GDM1 (cell line): ENCODE measurements at places on chromosomes 5 and 9.

- no peak for DNase-seq
Observed at GRCh38 chr9:92970467-92970923, 23.2 kb downstream of the FGD3 start.

DNA sequence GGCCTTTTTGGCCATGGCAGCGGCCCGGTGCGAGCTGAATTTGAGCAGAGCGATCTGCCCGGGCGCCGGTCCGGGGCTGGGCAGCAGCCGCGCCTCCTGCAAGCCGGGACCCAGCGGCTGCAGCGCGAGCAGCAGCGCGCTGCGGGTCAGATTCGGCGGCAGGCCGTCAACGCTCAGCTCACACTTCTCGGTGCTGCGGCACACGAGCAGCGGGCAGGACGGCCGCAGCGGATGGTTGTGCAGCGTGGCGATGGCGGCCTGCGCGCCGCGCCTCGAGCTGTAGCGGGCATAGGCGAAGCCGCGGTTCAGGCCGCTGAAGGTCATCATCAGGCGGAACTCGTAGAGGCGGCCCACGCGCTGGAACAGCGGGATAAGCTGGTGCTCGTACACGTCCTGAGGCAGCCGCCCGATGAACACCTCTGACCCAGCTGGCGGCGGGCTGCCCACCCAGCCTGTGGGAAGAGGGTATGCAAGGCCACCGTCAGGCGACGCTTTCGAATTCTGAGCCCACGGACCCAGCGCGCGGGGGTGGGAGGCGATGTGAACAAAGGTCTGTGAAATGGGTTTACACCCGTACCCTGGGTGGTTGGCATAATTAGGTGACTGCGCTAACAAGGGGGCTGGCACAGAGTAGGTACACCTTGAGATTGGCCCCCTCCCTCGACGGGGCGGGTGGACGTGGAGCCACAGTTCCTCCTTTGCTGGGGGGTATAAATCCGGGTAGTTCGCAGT lies 755 bp downstream of the DND1 start:
- no peak for DNase-seq

DNA sequence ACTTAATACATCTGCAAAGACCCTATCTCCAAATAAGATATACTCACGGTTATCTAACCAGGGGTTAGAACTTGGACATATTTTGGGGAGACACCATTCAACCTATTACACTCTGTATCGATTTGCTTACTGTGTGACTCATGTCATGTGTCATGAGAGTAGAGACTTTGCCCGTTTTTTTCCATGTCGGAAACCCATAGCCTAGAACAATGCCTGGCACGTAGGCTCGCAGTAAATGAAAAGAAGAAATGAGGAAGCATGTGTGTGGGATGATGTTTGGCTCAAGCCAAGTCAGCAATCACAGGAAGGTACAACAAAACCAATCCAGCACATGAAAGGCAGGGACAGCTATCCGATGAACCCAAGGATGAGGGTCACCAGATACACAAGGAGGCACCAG lies 94.6 kb upstream of the DNAH5 start:
- DNase-seq, result no peak

- DNase-seq, result no peak
Observed at GRCh38 chr9:124482431-124483031, 24.7 kb downstream of the NR5A1 start.

GRCh38 chr5:174052636-174053035 lies 7.1 kb downstream of the NSG2 start:
- no peak for DNase-seq

- DNase-seq, result peak; percentile 24
Observed at GRCh38 chr5:14809369-14810155, 62.0 kb downstream of the ANKH start.

- DNase-seq, result no peak
Observed at GRCh38 chr5:155308289-155308688, 294.7 kb downstream of the KIF4B start.

GRCh38 chr9:120839146-120839545 lies 3.6 kb downstream of the PSMD5 start:
- no peak for DNase-seq

DNA sequence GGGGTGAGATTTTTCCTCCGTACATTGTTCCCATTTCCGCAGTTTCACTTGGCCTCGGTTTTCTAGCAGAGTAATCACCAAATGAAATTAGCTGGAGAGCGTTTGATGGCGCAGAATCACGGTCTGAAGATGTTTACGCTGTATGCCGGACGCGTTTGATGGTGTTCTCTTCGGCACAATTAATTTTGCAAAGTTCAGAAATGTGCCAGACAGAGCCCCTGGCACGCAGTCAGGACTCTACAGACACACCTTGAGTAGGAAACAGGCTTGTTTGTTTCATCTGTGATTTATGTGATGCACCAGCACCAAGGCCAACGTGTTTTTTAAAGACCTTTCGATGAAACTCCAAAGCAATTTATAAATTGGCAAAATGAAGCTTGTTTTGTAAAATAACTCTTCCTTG lies 863 bp upstream of the LIFR start:
- DNase-seq, result no peak

- no peak for DNase-seq
Observed at GRCh38 chr5:127804886-127805426, 101.8 kb downstream of the CCDC192 start.

DNA sequence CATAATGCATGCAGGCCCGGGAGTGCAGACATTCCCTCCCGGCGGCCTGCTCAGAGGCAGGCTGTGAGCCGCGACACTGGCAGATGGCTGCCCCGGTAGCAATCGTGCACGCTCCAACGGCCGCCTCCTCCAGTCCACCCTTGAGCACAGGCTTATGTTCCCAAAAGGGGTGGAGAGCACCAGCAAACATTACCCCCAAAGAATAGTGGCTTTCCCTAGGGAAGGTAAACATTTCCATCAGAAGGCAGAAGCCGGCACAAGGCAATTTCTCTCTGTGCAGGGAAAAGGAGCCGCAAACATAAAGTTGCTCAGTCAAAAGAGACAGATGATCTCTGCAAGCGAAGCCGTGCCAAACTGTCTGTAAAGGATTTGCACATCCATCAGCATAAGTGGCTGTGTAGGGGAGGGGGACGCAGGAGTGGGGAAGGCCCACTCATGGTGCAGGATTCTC lies 92.5 kb downstream of the SIL1 start:
- no peak for DNase-seq

DNA sequence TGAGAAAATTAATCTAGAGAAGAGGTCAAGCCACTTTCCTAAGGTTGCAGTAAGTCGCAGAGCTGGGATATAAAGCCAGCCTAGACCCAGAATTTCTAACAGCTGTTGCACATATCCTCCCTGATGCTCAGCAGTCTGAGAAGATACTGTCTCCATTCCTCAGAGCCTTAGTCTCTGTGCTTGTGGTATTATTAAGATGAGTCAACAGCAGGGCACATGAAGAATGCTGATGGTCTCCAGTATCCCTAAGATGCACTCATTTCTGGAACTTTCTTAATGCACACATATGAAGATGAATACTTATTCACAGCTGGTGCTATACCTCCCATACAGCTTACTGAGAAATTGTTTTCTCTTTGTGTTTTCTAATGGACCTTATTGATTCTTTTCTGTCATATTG lies 32.5 kb downstream of the SGCD start:
- DNase-seq, result no peak

GRCh38 chr5:60362158-60362557 lies 337.8 kb downstream of the DEPDC1B start:
- no peak for DNase-seq

GRCh38 chr9:112175796-112176315 lies 759 bp upstream of the SUSD1 start:
- DNase-seq, result no peak

DNA sequence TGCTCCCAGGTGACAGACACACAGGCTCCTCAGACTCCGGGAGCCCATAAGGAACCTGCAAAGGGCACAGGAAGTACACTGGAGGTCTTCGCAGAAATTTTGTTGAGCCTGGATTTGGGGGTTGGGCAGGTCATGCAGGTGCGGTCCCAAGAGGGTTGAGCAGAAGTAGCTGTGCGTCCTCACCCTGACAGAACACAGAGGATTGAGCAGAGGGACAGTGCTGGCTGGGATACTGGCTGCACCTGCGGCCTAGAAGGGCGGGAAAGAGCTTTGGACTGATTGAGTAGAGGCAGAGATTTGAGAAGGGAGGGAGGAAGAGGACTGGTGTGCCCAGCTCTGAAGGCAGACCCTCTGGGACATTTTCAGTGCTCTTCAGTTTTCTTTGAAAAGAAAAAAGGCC lies 65.4 kb downstream of the PTPDC1 start:
- no peak for DNase-seq

DNA sequence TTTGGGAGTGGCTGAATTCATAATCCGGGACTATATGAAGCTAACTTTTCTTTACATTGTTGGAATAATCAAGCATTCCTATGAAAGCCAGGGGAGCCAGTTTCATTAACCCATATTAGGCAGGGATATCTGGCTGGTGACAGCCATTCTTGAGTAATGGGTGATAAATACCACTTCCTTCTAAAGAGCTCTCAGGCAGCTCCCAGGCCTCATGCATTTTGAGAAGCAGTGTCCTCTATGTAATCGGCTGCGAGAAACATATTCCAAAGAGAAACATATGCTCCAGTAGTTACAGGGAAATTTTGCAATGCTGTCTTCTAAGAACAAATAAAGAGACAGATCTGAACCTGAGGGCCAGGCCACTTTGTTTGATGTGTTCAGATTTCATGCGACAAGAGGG lies 83.1 kb downstream of the MSX2 start:
- DNase-seq, result no peak
